Nucleus accumbens (tissue), 56 donors: ENCODE measurements at places on chromosomes 6 and 20.

DNA sequence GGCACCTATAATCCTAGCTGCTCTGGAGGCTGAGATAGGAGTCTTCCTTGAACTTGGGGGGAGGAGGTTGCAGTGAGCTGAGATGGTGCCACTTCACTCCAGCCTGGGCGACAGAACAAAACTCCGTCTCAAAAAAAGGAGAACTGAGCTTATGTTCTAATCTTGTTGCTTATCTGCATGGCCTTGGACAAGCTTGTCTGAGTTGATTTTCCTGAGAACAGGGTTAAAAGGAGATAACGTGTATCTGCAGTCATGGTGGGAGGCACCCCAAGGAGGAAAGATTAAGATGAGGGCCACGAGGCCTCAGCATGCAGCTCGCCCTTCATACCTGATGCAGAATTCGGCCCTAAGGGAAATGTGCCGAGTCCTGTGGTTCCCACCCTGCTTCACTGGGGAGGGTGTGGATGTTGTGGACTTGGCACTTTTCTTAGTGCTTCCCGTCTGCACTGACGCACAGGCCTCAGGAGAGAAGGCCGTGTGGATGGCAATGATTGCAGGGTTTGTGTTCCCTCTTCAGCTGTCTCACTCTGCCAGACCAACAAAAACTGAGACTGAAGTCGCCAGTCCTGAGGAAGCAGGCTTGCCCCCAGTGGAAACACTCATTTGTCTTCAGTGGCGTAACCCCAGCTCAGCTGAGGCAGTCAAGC is 56.3 kb downstream of the EZR start:
- no peak for DNase-seq

- no peak for DNase-seq
These were observed 198.5 kb downstream of the HIVEP2 start for GRCh38 chr6:142746524-142746923.

GRCh38 chr6:2917801-2918445 is 14.8 kb upstream of the SERPINB9 start:
- no peak for DNase-seq

DNA sequence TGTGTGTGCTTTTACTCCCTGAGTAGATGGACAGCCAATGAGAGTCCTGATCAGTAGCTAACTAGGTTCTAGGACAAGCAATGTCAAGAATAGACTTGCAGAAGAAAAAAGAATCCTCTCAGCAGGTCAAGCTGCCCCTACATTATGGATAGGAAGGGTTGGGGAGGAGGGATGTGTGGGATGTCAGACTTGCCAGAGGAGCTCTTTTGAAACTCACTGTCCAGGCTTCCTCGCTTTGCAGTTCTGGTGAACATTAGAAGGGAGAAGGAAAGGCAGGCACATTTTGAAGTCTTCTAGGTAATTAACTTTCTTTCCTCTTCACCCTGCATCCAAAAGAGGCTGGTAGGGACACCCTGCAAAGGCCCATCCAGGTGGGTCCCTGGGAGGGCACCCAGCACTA is 48.7 kb downstream of the SYNE1 start:
- DNase-seq = no peak

- no peak for DNase-seq
These were observed 10.3 kb upstream of the E2F1 start for GRCh38 chr20:33696448-33696847.

GRCh38 chr6:4533576-4533975 is 242.6 kb upstream of the CDYL start:
- DNase-seq = no peak

DNA sequence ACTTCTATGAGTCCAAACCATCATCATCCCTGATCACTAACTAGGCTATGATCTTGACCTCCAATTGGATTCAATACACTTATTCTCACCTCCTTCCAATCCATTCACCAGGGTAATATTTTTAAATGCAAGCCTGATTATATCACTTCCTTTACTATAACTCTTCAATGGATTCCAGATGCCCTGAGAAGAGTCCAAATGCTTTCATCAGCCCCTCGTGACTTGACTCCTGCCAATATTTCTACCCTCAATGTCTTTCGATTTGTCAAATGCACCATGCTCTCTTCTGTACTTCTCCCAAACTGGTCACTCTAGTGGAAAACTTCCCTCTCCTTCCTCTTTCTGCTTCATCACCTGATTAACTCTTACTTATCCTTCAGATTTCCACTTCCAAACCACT is 70.8 kb downstream of the CD164 start:
- DNase-seq = no peak

DNA sequence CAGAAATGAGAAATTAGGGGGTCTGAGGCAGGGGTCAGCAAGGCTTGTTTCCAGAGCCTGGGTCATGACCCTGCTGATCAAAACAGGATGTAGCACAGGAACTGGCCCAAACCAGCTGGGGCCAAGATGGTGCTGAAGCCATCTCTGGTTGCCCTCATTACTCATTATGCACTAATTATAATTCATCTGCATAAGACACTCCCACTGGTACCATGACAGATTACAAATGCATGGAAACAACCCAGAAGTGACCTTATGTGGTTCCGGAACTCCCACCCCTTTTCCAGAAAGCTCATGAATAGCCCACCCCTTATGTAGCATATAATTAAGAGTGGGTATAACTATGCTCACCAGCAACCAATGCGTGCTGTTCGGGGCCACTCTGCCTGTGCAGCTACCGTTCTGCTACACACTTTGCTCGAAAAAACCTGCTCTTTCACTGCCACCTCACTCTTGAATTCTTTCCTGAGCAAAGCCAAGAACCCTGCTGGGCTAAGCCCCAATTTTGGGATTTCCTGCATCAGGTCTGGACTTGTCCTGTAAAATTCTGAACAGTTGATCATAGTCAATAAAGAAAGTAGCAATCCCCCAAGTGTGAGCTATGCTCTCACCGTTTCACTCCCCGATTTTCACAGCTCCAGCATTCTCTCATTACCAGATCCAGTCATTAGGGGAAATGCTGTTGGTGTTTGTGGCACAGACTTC is 122.3 kb downstream of the WDR27 start:
- DNase-seq = no peak

DNA sequence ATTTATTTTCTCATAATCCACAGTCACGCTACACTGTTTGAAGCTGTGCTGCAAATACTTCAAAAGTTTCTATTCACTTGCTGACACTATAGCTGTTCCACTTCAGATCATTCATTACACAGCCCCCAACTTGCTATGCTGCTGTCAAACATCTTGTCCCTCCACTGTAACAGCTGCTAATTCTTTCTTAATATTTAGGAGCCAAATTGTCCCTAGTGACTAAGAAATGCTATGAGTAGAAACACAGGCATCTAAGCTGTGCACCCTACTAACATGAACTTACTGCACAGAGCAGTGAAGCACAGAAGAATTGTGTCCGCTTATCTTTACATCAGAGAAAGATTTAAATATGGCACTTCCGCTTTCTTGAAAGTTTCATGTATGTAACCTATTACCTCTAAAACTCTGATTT is 91.3 kb downstream of the PDE10A start:
- DNase-seq = no peak

GRCh38 chr6:8859501-8859900 is 424.2 kb upstream of the SLC35B3 start:
- no peak for DNase-seq

DNA sequence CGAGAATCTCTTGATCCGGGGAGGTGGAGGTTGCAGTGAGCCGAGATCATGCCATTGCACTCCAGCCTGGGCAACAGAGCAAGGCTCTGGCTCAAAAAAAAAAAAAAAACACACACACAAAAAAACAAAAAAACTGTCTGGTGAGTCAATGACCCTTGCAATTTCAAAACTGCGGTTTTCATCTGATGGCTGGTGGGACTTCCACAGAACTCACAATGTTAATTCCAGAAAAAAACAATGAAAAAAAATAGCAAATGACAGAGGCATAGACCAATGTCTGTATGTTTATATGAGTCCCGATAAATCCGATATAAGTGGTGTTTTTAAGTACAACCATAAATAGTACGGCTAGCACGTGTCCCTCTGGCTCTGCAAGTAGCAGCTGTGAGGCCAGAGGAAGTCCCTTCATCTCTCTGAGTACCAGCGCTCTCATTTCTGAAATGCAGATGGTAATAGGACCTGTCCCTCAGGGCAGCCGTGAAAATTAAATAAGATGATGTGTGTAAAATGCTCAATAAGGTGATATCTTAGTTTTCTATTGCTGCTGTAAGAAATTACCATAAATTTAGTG is 21.9 kb upstream of the PTPN1 start:
- DNase-seq = no peak

DNA sequence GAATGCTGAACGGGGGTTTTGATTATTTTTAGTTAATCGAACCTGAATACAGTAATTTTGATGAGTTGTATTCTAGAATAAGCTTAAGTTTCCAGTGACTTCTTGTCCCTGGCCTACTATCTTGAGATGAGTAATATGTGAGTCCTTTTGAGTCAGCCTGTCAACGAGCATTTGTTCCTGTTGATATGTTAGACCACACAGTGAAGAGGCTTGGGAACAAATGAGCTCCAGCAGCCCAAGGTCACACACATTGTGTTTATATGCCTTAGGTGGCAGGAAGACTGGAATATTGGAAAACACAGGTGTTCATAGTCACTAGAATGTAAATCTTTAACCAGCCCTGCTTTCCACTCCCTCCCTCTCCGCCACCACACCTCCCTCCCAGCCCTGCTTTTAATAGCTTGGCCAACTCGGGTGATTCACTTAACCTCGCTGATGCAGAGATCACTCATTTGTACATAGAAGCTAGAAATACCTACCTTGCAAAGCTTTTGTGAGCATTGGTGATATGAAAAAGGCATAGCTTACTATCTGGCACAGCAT is 9.1 kb downstream of the SMPDL3A start:
- DNase-seq = peak; percentile 33

- DNase-seq = no peak
These were observed 395.1 kb downstream of the TFAP2B start for GRCh38 chr6:51213811-51214210.

DNA sequence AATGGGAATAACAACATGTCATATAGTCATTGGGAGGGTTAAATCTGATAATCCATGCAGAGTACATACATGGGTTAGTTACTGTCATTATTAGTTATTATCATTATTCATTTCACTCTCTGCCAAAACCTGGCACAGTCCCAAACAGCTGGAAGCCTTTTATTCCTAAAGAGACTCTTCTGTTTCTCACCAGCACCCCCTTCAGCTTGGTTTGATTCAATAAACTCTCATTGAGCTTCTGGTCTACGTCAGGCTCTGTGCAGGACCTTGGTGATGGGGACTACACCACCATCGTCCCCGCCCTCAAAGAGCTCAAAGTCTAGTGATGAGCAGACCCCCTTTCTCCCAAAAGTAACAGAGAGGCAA is 2.3 kb downstream of the KCNK15 start:
- DNase-seq = no peak

GRCh38 chr20:24738981-24739633 is 210.0 kb upstream of the CST7 start:
- DNase-seq = no peak

DNA sequence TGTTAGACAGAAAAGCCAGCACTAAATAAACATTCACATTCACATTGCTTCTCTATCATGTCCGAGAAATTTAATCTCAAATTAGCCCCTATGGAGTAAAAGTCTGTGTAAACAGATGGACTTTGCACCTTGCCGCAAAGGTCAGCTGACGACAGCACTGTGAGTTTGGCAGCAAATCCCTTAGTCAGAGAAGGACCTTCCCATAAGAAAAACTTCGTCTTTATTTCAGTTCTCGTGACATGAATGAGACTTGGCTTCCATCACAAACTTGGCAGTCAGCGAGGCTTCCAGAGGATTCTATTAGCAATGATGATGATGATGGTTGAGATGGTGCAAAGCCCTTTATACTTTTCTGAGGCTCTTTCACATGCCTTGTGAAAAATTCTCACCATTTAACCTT is 133.7 kb upstream of the IFNGR1 start:
- DNase-seq = no peak

- no peak for DNase-seq
These were observed 9.4 kb upstream of the FRMD1 start for GRCh38 chr6:168088161-168089053.

DNA sequence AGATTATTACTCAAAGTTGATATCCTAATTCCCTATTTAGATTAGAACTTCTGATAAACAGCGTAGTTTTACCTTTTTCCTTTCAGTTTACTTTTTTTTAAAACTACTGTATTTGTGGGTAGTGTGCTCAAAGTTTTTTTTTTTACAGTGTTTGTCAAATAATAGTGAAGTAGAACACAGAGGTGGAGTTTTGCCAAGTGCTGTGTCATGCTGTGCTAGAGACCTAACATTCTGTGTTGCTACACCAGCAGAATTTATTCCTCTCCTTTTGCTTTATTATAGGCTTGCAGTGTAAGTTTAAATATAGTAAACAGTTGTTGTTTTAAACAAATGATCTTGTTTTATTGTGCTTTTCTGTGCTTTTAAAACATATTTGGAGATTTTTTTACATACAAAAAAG is 125.4 kb downstream of the HIVEP1 start:
- no peak for DNase-seq

DNA sequence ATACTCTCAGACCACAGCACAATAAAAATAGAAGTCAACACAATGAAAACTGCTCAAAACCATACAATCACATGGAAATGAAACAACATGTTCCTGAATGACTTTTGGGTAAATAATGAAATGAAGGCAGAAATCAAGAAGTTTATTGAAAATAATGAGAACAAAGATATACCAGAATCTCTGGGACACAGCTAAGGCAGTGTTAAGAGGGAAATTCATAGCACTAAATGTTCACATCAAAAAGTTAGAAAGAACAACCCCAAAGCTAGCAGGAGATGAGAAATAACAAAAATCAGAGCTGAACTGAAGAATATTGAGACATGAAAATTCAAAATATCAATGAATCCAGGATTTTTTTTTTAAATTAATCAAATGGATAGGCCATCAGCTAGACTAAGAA is 183.3 kb downstream of the BACH2 start:
- DNase-seq = no peak

DNA sequence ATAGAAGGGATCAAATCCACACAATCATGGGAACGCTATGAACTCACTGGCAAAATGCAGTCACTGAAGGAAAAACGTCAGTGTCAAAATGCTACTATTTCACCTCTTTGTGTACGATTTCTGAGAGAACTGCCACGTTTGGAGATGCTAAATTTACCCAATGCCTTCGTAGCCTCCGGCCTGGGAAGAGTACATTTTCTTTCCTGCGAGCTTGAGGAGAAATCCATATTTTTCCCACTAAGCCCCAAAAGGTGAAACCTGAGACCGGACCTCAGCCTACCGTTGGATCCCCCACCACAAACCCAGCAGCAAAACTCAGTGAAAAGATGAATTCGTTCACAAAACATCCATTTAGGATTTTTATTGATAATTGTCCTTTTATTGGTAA is 131.7 kb downstream of the GPX5 start:
- no peak for DNase-seq

DNA sequence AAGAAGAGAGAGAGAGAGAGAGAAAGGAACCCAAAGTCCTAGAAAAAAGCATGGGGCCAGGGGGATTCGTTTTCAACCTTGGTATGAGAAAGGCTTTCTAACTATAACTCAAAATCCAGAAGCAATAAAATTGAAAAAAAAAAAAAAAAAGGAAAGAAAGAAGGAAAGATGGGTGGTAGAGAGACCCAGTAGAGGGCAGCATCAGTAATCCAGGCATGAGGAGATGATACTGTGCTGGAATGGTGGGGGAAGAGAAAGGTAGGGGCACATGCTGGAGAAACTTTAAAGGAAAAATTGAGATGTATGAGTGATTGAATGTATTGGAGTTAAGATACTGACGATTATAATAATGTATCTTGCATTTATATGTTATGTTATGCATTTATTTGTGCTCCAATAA is 1040.7 kb upstream of the FLRT3 start:
- DNase-seq = no peak
